ENCODE measurements at places on chromosomes 13 and 19.

GRCh38 chr13:83298617-83299016 is 583.7 kb downstream of the SLITRK1 start:
- no peak for DNase-seq

DNA sequence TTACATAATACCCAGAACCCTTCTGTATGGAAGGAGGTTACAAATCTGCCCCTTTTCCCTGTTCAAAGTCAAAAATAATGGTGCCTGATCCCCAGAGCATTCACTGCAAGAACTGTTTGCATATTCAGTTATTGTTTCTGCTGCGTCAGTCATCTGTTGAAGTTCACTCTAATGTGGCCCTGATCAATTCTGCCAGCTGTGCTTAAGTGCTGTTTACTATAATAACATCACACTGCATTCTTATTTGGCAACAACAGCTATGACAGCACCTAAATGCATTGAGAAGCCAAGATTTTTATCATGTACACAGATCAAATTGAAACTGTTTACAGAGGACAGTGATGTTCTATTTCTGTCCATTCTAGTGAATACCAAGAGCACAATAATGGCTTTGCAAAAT is 115.9 kb downstream of the DACH1 start:
- DNase-seq, result no peak

DNA sequence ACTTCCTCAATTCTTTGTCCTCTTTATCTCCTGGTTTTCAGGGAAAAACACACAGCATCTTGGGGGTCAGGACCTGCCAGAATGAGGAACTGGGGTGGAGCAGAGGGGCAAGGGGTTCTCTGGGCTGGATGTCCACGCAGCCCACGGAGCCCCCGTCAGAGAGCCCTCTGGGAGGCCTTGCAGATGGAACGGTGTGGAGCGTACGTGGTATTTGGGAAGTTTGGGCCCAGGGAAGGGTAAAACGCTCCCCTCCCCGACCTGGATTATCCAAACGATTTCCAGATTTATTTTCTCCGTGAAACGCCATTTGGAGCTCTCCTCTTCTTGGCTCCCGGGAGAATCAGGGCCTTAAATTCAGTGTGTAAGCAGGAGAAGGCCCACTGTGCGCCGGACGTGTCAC is 51.7 kb upstream of the ZNF536 start:
- no peak for DNase-seq

- no peak for DNase-seq
These were observed 910 bp downstream of the PDE4C start for GRCh38 chr19:18225355-18225701.

DNA sequence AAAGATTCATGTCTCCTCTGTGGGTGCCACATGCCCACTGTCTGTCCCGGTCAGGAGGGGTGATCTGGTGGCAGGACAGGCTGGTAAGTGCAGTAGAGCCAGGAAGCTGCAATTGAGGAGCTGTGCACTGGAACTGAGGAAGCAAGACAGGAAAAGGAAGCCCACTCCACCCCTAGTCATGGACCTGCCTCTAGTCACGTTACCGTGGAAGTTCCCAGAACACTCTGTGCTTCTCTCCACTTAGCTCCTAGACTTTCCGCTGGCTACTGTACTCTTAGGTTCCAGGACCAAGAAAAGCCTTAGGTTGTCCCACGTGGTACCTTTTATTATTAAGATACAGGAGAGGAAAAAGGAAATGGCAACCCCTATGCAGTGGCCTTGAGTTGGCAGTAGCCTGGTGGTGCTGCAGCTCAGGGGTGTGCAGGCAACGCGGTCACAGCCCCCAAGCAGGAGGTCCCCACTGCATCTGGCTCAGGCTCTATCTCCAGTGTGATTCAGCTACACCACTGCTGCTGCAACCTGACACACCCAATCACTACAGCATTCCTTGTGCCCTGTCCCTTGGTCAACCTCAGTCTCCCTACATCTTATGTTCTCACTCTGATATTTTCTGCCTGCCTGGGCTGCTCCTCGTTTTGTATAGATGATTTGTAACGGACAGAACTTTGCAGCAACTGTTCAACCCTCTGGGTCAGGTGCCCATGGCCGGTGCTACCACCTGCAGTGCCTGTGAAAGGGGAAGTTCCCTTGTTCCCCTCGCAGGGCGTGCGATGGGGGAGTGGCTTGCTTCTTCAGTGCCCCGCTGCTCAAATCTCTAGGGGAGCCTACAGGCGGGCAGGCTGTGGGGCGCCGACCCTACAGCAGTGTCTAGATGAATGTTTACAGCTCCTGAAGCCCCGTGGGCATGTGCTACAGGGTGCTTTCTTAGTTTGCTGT is 24.4 kb upstream of the GPR12 start:
- peak; percentile 8 for DNase-seq

DNA sequence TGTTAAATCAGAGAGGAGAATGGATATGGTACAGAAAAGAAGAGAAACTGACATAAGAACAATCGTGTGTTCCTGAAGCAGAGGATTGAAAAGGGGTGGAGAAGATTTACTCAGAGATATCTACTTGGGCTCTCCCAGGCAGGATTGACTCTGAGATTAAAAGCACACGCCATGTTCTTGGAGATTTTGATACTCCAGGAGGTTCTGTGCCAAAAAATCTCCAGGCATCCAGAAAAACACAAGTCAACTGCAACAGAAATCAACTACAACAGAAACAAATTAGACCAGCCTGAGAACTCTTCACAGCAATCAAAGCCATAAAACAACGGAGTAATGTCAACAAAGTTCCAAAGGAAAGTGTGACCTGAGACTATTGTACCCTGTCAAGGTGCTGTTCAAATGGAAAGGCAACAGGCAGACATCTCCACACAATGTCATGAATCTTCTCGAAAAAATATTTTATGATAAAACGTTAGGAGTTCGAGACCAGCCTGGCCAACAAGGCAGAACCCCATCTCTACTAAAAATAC is 104.2 kb downstream of the UBL3 start:
- no peak for DNase-seq

DNA sequence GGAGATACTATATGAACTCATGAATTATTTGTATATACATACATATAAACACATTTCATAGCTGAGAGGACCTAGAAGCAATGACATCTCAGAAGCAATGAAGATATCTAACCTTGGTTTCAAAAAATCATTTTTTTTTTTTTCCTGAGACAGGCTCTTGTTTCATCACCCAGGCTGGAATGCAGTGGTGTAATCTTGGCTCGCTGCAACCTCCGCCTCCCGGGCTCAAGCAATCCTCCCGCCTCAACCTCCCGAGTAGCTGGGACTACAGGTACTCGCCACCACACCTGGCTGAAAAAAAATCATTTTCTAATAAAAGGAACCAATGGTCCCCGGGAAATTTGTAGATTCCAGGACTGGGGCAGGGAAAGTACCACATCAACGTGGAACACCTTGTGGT is 4.0 kb downstream of the ZNF565 start:
- no peak for DNase-seq

GRCh38 chr19:55590617-55591016 is 8.7 kb downstream of the FIZ1 start:
- no peak for DNase-seq

GRCh38 chr19:6480848-6481415 is 655 bp downstream of the DENND1C start:
- peak; percentile 25 for DNase-seq

GRCh38 chr13:96822895-96823294 is 171.4 kb downstream of the OXGR1 start:
- no peak for DNase-seq

GRCh38 chr13:39217471-39217870 is 179.2 kb downstream of the NHLRC3 start:
- no peak for DNase-seq

DNA sequence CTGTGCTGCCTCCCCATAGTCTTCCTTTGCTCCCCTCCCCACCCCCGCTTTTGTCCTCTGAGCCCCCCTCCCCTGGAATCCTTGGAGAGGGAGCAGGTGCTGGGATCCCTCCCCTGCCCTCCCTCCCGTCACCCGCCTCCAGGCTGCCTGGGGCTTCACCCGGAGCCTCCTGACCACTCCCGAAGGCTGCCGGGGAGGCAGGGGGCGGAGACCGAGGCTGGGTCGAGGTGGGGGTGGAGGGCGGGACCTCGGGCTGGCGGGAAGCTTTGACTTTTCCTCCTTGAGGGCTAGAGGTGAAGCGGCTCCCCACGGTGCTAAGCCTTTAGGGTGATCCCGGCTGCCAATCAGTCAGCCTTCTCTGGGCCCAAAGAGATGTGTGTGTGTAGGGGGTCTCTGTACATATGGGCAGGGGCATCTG is 1.5 kb downstream of the KMT5C start:
- peak; percentile 63 for DNase-seq

DNA sequence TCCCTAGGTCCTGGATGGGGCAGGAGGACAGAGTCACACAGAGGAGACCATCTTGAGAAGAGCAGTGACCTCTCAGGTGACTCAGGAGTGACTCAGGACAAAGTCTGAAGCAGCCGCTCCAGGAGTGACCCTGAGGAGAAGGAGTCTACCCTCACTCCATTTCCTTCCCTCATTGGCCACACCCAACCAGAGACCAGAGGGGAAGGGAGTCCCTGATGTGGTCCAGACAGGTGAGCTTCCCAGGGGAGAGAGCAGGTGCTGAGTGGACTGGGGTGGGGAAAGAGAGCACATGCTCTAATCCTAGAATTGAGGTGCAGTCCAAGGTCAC is 75.5 kb upstream of the MEDAG start:
- no peak for DNase-seq

DNA sequence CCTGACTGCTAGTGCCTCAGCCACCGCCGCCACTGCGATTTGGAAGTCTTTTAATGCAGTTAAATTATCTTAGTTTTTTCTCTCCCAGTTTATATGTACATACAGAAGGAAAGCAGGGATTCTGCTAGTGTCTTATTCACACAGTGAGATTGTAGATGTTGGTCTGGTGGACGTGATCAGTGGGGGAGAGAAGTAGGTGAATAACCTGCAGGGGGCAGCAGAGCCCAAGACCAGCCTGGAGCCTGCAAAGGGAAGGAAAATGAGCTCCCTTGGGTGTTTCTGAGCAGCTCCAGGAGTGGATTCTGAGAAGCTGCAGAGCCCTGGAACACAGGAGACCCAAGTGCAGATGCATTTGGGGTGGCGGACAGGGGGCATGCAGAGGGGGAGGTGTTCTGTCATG is 26.3 kb downstream of the ZNF844 start:
- peak; percentile 60 for DNase-seq

DNA sequence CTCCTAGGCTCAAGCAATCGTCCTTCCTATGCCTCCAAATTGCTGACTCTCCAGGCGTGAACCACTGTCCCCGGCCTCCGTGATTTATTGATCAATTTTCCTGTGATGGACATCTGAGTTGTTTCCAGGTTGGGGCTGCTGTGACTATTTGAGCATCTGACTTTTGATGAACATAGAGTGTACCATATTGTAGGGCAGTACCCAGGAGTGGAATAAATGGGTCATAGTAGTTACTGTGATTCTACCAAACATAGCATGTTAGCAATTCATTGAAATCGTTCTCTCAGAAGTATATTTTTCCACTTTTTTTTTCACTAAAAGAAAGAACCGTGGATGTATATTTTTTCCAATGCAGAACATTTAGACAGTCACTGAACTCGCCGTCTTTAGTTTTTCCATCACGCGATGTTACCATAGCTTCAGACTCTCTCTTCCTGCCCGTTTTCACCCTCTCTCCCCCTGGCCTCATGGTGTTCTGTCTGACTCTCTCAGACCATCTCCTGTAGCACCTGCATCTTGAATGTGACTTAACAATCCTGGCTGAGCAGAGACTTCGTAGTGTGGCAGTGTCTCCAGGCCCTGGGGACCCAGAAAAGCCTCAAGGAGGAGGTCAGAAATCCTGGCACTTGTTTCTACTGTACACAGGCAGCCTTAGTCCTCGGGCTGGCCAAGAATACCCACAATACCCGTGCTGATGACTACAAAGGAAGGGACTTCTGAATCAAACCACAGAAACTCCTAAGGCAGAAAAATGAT is 3.2 kb upstream of the RASGRP4 start:
- no peak for DNase-seq

DNA sequence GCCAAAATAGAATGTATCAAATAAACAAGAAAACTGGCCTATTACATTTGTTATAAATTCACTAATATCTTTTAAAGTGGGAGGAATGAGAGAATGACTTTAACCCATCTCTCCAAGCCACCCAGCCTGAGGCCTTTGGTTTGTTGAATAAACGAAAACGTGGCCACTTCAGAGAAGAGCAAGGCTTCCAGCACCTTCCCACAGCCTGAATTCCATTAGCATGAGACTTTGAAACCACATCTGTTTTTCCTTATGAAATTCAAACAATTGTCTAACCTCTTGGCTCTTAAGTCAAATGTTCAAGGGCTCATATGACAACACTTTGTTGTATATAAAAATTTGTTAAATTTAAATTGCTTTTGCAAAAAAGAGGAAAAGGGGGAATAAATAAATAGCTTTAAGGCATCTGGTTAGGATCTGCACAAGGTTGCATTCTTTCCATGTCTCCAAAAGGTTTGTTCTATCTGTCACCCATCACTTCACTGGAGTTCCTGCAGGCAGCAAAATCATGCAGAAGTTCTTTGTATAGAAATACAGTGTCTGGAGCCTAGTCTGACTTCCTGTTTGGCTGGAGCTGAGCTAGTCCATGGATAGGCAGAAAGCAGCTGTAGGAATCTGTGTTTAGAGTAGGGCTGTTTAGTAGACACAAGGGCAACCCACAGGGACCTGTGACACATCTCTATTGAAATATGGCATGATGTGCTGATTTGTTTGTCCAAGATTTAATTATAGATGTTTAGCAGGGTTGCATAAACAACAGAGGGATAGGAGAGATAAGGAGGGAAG is 502.3 kb downstream of the KCTD12 start:
- no peak for DNase-seq

GRCh38 chr13:71320452-71320851 is 546.6 kb downstream of the DACH1 start:
- DNase-seq, result no peak

DNA sequence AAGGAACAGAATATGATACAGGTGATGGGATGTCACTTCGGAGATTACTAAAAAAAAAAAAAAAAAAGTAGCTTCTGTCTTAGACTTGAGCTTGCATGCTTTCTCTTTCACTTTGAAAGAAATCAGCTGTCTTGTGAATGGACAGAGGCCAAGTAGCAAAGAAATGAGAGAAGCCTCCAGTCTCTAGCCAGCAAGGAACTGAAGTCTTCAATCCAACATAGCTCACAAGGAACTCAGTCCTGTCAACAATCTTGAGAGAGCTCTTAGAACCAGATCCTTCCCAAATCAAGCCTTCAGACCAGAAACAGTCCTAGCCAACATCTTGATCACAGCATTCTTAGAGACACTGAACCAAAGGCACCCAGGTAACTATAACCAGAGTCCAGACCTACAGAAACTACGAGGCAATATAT is 7.7 kb downstream of the N4BP2L2 start:
- DNase-seq, result peak; percentile 51

DNA sequence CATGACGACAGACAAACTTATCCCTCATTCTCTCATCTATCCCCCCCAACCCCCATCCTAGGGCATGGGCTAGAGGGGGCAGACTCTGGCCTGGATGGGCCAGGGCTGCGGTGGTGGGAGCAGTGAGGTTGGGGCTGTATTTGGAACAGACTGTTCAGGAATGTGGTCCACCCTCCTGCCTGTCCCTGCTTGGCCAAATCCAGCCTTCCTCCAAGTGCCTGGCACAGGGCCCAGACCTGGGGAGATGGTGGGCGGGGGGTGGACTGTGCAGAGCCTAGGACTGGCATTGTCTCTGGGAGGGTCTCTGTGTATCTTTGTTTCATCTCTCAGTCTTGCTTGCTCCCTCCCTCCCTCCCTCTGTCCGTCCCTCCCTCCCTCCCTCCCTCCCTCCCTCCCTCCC is 14.2 kb downstream of the EGLN2 start:
- DNase-seq, result no peak

All from CD4-positive, alpha-beta T cell treated with Interleukin-12 subunit alpha and Interleukin-12 subunit beta, for 1 hour (primary cell).